Thyroid gland (tissue), 4 donors: ENCODE measurements at places on chromosomes 7 and 10. TPM values are rescaled to one million over a fixed set of nuclear protein-coding genes. Genes with fewer than 3 reads are reported as not detected.

DNA sequence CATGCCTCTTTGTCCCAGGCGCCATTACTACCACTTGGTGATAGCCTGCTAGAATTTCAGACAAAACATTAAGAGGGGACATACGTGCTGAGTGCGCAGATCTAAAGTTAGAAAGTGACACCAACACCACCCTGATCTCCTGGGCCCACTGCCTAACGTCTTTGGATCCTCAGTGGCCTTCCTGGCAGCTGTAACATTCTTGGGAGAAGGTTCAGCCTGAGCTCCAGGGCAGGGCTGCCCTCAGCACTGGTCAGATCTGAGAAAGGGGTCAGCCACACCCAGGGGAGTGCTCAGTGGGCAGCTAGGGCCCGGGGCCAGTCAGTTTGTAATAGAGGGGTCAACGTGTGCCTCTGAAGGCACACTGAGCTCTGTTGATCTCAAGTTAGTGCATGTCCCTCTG, 48.4 kb downstream of the ZCCHC24 start:
- no peaks in the 10 kb centered on the region for H3K27me3 ChIP-seq
- peaks cover 86% of the 10 kb centered on the region for H3K4me1 ChIP-seq
- no peak overlapping the region for H3K4me3 ChIP-seq
- no peak for DNase-seq
- H3K36me3 ChIP-seq, result no peaks in the 10 kb centered on the region

- DNase-seq, result no peak
- H3K36me3 ChIP-seq, result no peaks in the 10 kb centered on the region
- H3K27me3 ChIP-seq, result no peaks in the 10 kb centered on the region
- H3K4me1 ChIP-seq, result no peaks in the 10 kb centered on the region
- H3K27ac ChIP-seq, result no peak overlapping the region
- no peak overlapping the region for H3K4me3 ChIP-seq
Observed at GRCh38 chr7:121525155-121525819, 129.2 kb upstream of the FAM3C start.

- H3K27ac ChIP-seq, result peak overlapping the region; percentile 94
- peaks cover 27% of the 10 kb centered on the region for H3K4me1 ChIP-seq
- peak; percentile 20 for DNase-seq
- no peaks in the 10 kb centered on the region for H3K36me3 ChIP-seq
Observed at GRCh38 chr10:118047157-118047719, 497 bp upstream of the RAB11FIP2 start.

GRCh38 chr10:132011445-132011844, 29.7 kb upstream of the BNIP3 start:
- no peaks in the 10 kb centered on the region for H3K36me3 ChIP-seq
- no peak overlapping the region for H3K4me3 ChIP-seq
- no peaks in the 10 kb centered on the region for H3K27me3 ChIP-seq
- DNase-seq, result no peak
- no peak overlapping the region for H3K27ac ChIP-seq

Gene TEX36
- total RNA-seq, result not detected
